Stimulated activated CD4-positive, alpha-beta T cell treated with anti-CD3 and anti-CD28 coated beads, Interleukin-1b, Interleukin-23, amount 100 ng/mL, for 24 hours (primary cell): ENCODE measurements at places on chromosomes 4 and X.

DNA sequence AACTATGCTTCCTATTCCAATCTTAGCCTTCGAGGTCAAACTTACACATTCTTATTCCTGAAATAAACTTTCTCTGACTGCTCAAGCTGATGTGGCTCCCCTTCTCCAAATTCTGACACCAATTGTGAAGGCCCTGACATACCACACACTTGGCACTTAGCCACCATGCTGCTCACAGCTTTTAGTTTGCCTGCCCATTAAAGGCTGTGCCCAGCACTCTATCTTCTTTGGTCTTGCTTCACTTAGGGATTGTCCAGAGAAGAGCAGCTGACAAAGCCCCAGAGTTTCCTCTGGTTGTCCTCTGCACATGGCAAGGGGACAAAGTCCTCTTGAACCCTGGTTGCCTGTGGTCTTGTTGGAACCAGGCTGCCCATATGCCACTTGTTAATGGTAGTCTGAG lies 126.1 kb downstream of the ARHGEF9 start:
- DNase-seq = no peak

DNA sequence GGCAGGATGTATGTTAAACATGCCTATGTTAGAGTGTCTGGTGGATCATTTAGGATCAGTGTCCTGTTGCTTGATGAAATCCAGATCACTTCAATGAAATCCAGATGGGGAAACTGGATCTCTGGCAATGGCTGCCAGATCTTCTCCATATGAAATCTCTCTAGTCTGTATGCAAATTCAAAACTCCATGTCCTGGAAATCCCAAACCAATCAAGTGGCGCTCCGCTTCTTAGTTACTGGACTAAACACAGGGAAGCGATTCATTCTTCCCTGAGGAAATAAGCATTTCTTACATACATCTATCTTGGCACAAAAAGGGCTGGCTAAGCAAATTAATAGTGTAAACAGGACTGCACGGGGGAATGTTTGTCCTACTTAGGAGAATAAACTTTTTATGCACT lies 94.9 kb downstream of the HDAC8 start:
- DNase-seq = no peak

GRCh38 chrX:136574548-136574947 lies 42.5 kb downstream of the VGLL1 start:
- no peak for DNase-seq

GRCh38 chrX:50579955-50580354 lies 109.3 kb upstream of the DGKK start:
- DNase-seq = peak; percentile 1

- no peak for DNase-seq
Measured at GRCh38 chr4:1568855-1569460, 115.2 kb downstream of the FAM53A start.

- DNase-seq = no peak
Measured at GRCh38 chr4:41431276-41431675, 106.7 kb upstream of the LIMCH1 start.

DNA sequence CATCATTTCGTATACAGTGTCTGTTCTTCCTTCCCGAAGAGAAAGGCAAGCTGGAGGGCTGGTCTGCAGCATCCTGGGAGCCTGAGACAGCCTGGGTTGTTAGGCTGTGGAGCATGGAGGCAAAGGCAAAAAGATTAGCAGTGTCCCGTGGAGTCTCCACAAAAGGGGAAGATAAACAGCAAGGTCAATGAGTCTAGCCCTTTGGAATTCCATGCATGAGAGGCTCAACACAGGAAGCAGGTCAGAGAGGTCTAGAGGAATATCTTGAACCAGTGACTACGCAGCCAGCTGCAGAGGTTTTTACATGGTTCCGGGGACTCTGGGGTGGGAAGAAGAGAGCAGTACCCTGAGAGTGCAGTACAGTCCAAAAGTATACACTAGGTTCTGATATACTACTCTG lies 12.2 kb upstream of the MCF2 start:
- no peak for DNase-seq

DNA sequence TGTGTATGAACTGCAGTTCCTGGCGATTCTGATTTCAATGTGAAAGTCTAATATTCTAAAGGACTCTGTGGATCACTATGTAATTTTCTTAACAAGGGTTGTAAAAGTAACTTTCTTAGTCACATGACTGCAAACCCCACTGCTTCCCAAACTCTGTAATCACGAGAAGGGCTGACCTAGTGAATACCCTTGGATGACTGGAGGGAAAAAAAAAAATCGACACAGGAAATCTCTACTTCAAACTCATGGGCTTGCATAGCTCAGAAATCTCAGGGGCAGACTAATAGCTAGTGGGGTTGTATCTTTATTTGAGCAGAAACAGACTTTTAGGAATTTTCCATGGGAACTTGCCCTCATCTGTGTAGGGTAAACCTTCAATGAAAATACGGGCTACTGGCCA lies 4.8 kb upstream of the MXRA5 start:
- DNase-seq = no peak

DNA sequence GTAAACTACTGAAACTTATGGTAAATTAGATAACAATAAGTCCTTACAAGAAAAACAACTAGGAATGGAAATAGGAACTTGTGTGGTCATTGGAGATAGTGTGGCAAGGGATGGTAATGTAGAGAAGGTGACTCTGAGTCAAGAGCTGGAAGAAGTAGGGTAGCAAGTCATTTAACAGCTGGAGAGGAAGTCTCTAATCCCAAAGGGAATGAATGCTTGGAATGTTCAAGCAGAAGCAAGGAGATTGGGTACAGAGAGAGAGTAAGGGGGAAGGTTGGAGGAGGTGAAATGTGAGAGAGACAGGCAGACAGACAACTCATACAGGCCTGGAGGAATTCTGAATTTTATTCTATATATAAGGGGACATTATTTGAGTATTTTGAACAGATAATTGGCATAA lies 260.6 kb upstream of the MAD2L1 start:
- DNase-seq = no peak

- DNase-seq = no peak
Measured at GRCh38 chr4:105978684-105979296, 83.5 kb downstream of the NPNT start.
